ENCODE measurements at places on chromosomes 3 and 15. TPM values are rescaled to one million over a fixed set of nuclear protein-coding genes. Genes with fewer than 3 reads are reported as not detected.

The LMAN1L gene
- not detected for total RNA-seq

The CTDSPL gene
- total RNA-seq = 128 TPM

The TRPM1 gene
- total RNA-seq = 0.81 TPM

The NMD3 gene
- total RNA-seq = 78.5 TPM

The PLSCR2 gene
- total RNA-seq = 0.31 TPM

The ZNF639 gene
- total RNA-seq = 41.2 TPM

The CORO2B gene
- total RNA-seq = 0.32 TPM

The CCDC33 gene
- not detected for total RNA-seq

The MKRN2OS gene
- total RNA-seq = not detected

The CIB1 gene
- total RNA-seq = 29.0 TPM

The BNC1 gene
- 0.49 TPM for total RNA-seq

The PLSCR4 gene
- total RNA-seq = 693 TPM

The CPN2 gene
- not detected for total RNA-seq

The ALDH1A2 gene
- 2.6 TPM for total RNA-seq

The ICE2 gene
- total RNA-seq = 42.5 TPM

The SV2B gene
- total RNA-seq = 0.65 TPM

The P2RY14 gene
- total RNA-seq = not detected

The ACTRT3 gene
- total RNA-seq = 1.5 TPM

The COL6A5 gene
- not detected for total RNA-seq

The DPPA2 gene
- total RNA-seq = not detected

The KLHL40 gene
- not detected for total RNA-seq

The GASK1A gene
- not detected for total RNA-seq

The PARP15 gene
- 0.38 TPM for total RNA-seq

The CTXN2 gene
- total RNA-seq = not detected

The NEDD4 gene
- 64.1 TPM for total RNA-seq

The MITF gene
- 3.8 TPM for total RNA-seq

The AHSG gene
- total RNA-seq = not detected

The DTX3L gene
- total RNA-seq = 14.2 TPM

The SAXO2 gene
- total RNA-seq = 0.06 TPM

The MYO5C gene
- 19.4 TPM for total RNA-seq

All from bladder microvascular endothelial cell (primary cell).